Myometrial cell (primary cell): ENCODE measurements at places on chromosomes 3 and 15. TPM values are rescaled to one million over a fixed set of nuclear protein-coding genes. Genes with fewer than 3 reads are reported as not detected.

Gene RHCG
- not detected in 2 replicates for total RNA-seq

Gene ARL14
- total RNA-seq, result not detected in 2 replicates

Gene PLA1A
- total RNA-seq, result 0.18 TPM in 1 of 2 replicates, not detected in the other

Gene WDR6
- total RNA-seq, result 65.4 and 78.0 TPM in 2 replicates

Gene GOLGA6B
- total RNA-seq, result not detected in 2 replicates

Gene CLDN16
- 0.35 and 1.2 TPM in 2 replicates for total RNA-seq

Gene USF3
- 5.2 and 6.0 TPM in 2 replicates for total RNA-seq

Gene FBN1
- total RNA-seq, result 179 and 231 TPM in 2 replicates

Gene GNL3
- 94.5 and 114 TPM in 2 replicates for total RNA-seq

Gene SNX22
- total RNA-seq, result 0.18 TPM in 1 of 2 replicates, not detected in the other

Gene RETNLB
- total RNA-seq, result not detected in 2 replicates

Gene IL17RB
- total RNA-seq, result not detected in 2 replicates

Gene ESYT3
- under 0.01 and 0.58 TPM in 2 replicates for total RNA-seq

Gene HCLS1
- 2.3 and 3.7 TPM in 2 replicates for total RNA-seq

Gene SLC28A1
- total RNA-seq, result not detected in 2 replicates

Gene MKRN2OS
- not detected in 2 replicates for total RNA-seq

Gene GOLGA8A
- total RNA-seq, result 0.29 and 2.5 TPM in 2 replicates

Gene MYLK
- 180 and 215 TPM in 2 replicates for total RNA-seq

Gene ITIH4
- 0.29 TPM in 1 of 2 replicates, not detected in the other for total RNA-seq

Gene UROC1
- not detected in 2 replicates for total RNA-seq

Gene SYNPR
- not detected in 2 replicates for total RNA-seq

Gene DGKG
- total RNA-seq, result under 0.01 and 1.1 TPM in 2 replicates

Gene PTH1R
- total RNA-seq, result 1.4 and 1.6 TPM in 2 replicates

Gene CDC25A
- total RNA-seq, result 1.2 and 3.2 TPM in 2 replicates

Gene VWA5B2
- not detected in 2 replicates for total RNA-seq

Gene IREB2
- total RNA-seq, result 8.6 and 16.1 TPM in 2 replicates

Gene CCR4
- total RNA-seq, result not detected in 2 replicates

Gene RBP2
- not detected in 2 replicates for total RNA-seq

Gene SCN11A
- not detected in 2 replicates for total RNA-seq

Gene STXBP5L
- not detected in 2 replicates for total RNA-seq

Gene SNAPC5
- total RNA-seq, result 14.7 and 17.0 TPM in 2 replicates

Gene ARPC4
- total RNA-seq, result 287 and 324 TPM in 2 replicates

Gene LSG1
- 13.8 and 17.0 TPM in 2 replicates for total RNA-seq

Gene LACTB
- total RNA-seq, result 31.4 TPM in 2 replicates

Gene IL5RA
- not detected in 2 replicates for total RNA-seq

Gene ANKUB1
- not detected in 2 replicates for total RNA-seq

Gene CHL1
- not detected in 2 replicates for total RNA-seq

Gene SPINT1
- total RNA-seq, result 8.4 and 9.0 TPM in 2 replicates

Gene DUOX1
- not detected in 2 replicates for total RNA-seq

Gene SIDT1
- 0.35 TPM in 1 of 2 replicates, not detected in the other for total RNA-seq

Gene RTP1
- not detected in 2 replicates for total RNA-seq

Gene STRA6
- total RNA-seq, result 9.4 and 11.2 TPM in 2 replicates

Gene C3orf85
- not detected in 2 replicates for total RNA-seq

Gene IL17RE
- 3.5 and 5.5 TPM in 2 replicates for total RNA-seq

Gene CSK
- 22.2 and 26.6 TPM in 2 replicates for total RNA-seq

Gene FBXL22
- 0.18 and 0.58 TPM in 2 replicates for total RNA-seq

Gene POPDC2
- 0.35 TPM in 1 of 2 replicates, not detected in the other for total RNA-seq

Gene NOX5
- total RNA-seq, result 0.29 and 0.71 TPM in 2 replicates
